ENCODE measurements at places on chromosomes 11 and 22.

- H3K4me3 ChIP-seq: no peak overlapping the region
- no peaks in the 10 kb centered on the region for H3K36me3 ChIP-seq
- peaks cover 19% of the 10 kb centered on the region for H3K4me1 ChIP-seq
- DNase-seq: peak; percentile 96
These were observed 10.8 kb upstream of the LDHA start for GRCh38 chr11:18383388-18384156.

DNA sequence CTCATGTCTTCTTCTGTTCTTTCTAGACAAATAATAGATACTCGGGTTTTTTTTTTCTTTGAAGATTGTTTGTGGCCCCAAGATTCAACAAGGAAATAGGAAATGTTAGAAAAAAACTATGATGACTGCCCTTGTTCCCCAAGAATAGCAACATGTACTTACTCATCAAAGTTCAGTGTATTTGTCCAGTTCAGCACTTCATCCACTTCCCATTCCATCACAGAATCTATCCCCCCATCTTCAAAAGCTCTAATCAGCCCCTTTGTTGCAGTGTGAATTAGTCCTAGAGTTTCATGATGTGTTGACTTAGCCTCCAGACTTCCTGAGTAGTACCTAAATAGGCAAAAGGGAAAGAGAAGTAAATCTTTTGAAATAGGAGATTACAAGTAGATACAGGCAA is 74.3 kb downstream of the C11orf65 start:
- no peak overlapping the region for H3K27ac ChIP-seq
- no peaks in the 10 kb centered on the region for H3K36me3 ChIP-seq
- DNase-seq: no peak
- no peaks in the 10 kb centered on the region for H3K4me1 ChIP-seq
- H3K4me3 ChIP-seq: no peak overlapping the region

- no peak for DNase-seq
- peaks cover 9% of the 10 kb centered on the region for H3K27me3 ChIP-seq
- H3K4me1 ChIP-seq: peaks cover 22% of the 10 kb centered on the region
These were observed 61.1 kb downstream of the FLRT1 start for GRCh38 chr11:64096835-64097234.

DNA sequence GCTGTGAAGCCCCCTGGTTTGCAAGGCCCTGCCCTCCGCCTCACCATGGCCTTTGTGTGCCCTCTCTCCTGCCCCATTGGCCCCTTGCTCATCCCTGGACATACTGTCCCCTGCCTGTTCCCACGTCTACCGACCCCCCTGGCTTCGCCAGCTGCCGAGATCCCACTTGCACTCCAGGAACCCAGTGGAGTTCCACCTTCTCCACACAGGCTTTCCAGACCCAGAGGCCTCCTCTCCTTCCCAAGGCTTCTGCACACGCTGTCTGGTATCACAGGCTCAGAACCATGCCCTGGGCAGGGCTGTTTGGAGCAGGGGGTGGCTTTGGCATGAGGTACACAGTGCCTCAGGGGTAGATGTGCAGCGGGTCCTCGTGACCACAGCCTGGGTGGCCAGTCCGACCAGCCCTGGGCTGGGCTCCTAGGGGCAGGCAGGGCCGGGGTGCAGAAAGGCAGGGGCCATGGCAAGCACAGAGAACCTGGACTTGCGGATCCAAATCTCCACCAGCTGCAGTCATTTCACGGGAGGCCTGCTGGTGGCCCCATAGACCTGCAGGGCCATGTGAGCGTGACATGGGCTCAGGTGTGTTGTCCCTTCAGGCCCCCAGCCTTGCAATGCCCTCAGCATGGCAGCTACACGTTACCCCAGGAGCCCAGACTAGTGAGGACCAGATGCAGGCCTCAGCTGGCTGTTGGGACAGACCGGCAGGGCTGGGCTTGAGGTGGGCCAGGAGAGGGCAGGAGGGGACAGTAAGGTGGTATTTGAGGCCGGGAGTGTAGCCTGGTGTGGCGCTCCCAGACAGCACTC is 9.5 kb downstream of the GRK2 start:
- 0 out of 2 replicates have a peak overlapping the region, but pooled peaks have one; percentile 12 for H3K27ac ChIP-seq
- no peaks in the 10 kb centered on the region for H3K27me3 ChIP-seq
- H3K4me3 ChIP-seq: no peak overlapping the region
- no peak for DNase-seq
- H3K36me3 ChIP-seq: peaks cover 19% of the 10 kb centered on the region

- DNase-seq: peak; percentile 52
- no peak overlapping the region for H3K27ac ChIP-seq
- no peaks in the 10 kb centered on the region for H3K36me3 ChIP-seq
- no peaks in the 10 kb centered on the region for H3K27me3 ChIP-seq
These were observed 41.3 kb upstream of the RDX start for GRCh38 chr11:110337570-110338193.
